ENCODE measurements at places on chromosomes 11 and 22. TPM values are rescaled to one million over a fixed set of nuclear protein-coding genes. Genes with fewer than 3 reads are reported as not detected.

DNA sequence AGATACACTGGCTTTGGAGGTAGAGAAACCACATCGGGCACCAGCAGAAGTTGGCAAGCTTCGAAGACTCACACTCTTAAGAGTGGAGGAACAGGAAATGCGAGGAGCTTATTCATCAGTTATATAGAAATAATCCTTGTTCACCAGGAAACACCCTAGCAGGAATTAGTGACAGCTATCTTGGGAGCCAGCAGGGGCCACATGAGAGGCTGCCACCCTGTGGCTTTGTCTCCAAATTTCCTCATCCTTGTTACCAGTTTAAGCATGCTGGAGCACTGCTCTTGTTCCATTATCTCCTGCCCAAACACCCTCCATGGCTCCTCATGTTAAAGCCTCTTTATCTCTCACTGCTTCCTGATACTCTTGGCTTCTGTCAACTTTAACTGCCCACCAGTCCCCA, 131.0 kb downstream of the PLEKHA7 start:
- no peak for DNase-seq

GRCh38 chr11:33575311-33575710, 125.3 kb downstream of the C11orf91 start:
- DNase-seq: no peak

DNA sequence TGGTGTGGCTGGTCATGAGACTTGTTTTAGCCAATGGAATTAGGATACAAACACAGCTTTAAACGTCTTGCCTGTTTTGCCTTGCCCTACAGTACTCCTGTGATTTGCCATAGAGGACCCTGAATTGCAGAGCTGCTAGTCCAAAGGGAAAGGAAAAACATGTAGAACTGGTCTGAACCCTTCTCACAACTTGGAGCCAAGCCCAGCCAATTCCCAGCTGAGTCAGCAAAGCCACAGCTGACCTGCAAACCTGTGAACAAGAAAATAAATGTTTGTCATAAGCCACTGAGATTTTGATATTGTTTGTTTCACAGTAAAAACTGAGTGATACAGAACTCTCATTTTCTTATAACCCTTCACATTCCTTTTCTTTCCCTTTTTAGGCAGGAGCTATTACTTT, 360.5 kb upstream of the API5 start:
- no peak for DNase-seq

- no peak for DNase-seq
Measured at GRCh38 chr22:39916496-39916895, 15.6 kb downstream of the GRAP2 start.

Gene SCUBE1
- polyA plus RNA-seq: 11.1 TPM

Gene TRIM68
- polyA plus RNA-seq: 19.2 TPM

Gene CBLIF
- 0.35 TPM for polyA plus RNA-seq

Gene DSCAML1
- 4.0 TPM for polyA plus RNA-seq

Gene LMO1
- 0.85 TPM for polyA plus RNA-seq

Data from renal pelvis (tissue), 12 donors.